Stimulated activated CD4-positive, alpha-beta T cell treated with anti-CD3 and anti-CD28 coated beads, Interleukin-1b, Interleukin-23, amount 100 ng/mL, for 1 hour (primary cell): ENCODE measurements at places on chromosomes 5 and 9.

DNA sequence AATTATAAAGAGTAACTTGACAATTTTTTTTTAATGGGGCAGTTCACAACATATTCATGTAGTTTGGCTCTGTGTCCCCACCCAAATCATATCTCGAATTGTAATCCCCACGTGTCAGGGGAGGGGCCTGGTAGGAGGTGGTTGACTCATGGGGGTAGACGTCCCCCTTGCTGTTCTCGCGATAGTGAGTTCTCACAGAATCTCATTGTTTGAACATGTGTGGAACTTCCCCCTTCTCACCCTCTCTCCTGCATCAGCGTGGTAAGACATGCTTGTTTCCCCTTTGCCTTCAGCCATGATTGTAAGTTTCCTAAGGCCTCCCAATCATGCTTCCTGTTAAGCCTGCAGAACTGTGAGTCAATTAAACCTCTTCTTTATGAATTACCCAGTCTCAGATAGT lies 40.7 kb downstream of the FBXW11 start:
- DNase-seq = no peak

DNA sequence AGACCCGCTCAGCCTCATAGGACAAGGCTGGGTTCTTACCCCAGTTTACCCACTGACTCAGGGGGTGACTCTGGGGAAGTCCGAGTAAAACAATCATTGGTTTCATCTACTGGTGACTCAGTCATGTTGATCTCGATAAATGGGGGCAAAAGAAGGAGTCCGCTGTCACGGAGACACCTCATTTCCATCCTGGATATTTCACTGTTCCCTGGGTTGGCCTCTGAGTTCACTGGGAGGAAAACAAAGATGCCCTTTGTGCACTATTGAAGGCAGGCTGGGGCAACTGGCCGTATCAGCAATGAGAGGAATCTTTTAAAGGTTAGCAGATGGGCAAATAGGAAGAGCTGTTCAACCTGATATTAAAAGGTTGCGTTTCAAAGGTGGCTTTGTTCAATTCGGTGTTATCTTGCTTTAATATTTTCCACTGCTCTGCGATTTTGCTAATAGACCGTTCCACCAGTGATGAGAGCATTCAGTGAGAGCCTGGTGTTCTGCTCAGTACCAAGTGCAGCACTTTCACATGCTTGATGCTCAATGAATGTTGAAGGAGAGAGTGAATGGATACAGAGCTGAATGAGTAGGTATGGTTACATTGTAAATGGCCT lies 110.2 kb upstream of the EGFLAM start:
- no peak for DNase-seq

- DNase-seq = no peak
Observed at GRCh38 chr5:92613546-92613945, 967.5 kb downstream of the NR2F1-AS1 start.

DNA sequence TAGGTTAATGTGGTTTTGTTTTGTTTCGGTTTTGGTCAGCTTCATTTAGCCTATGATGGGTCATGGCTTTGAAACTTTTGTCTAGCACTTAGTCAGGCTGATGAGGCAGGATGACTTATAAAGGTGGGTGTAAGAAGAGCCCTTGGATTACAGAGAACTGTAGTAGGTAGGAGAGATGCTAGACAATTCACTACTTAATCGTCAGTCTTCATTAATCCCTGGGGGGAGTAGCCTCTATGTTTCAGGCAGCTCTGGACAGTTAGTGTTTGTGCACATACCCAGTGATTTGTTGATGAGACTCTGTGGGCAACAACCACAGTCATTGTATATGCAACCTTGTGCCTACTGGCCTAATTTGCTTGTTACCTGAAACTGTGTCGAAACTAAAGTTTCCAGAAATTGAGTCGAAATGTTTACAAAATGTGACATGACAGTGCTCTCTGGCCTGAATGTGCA lies 113.3 kb downstream of the MTREX start:
- DNase-seq = no peak

DNA sequence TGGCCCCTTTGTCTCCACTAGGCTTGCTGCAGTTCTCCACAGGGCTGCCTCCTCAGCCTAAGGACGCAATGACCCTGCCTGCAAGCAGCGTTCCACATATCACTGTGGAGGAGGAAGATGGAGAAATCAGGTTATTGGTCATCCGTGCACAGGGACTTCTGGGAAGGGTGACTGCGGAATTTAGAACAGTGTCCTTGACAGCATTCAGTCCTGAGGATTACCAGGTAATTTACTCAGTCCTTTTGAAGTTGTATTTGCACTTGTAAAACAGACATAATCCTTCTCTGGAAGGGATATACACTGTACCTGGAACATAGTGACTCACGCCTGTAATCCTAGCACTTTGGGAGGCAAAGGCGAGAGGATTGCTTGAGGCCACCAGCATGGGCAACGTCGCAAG lies 116.6 kb downstream of the ADGRV1 start:
- DNase-seq = no peak

- no peak for DNase-seq
Observed at GRCh38 chr5:167029488-167029887, 1262.0 kb upstream of the WWC1 start.

DNA sequence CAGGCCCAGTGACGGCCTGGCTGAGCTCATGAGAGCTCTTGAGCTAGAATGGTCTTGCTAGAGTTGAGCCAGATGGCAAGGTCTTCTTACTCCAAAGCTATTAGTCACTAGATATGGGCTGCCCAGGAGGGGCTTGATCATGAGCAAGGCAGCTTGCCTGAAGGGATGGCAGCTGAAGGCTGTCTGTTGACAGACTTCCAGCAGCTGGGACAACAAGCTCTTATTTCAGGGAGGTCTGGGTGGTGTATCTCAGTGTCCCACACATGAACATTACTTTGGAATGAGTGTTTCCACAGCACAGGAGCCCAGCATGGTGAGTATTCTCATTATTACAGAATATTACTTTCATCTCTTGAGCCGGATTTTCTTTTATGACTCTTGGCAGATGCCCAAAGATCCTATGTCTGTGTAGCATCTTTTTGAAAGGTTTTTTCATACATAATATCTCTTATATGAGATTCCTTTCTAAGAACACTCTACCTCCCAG lies 414.1 kb downstream of the ARHGEF28 start:
- no peak for DNase-seq

GRCh38 chr9:114546851-114547250 lies 40.7 kb upstream of the ATP6V1G1 start:
- no peak for DNase-seq

DNA sequence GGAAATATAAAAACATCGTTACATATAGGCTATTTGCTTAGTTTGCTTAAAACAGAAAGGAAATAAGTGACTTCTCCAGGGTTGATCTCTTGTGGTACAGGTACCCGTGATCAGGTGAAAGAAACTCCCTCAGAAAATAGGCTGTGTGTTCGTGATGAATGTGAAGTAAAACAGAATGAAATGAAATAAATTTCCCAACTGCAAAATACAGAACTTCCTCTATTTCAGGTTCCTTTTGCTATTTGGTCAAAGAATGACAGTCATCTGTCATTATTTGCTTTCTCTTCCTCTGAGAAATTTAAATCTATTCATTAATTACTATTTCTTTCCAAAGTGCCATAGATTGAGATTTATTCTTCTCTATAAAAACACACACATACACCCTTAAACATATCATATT lies 408.1 kb downstream of the FAM170A start:
- no peak for DNase-seq

DNA sequence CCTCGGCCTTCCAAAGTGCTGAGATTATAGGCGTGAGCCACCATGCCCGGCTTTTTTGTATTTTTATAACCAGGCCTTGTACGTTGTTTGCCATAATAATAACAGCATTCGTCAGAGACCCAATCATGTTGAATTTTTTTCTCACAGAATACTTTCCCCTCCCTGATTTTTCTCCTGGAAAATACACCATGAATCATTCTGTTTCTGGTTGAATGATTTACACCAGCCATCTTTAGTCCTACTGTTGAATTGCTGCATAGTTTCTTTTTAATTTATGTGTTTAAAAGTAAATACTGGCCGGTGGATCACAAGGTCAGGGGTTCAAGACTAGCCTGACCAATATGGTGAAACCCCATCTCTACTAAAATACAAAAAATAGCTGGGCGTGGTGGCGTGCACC lies 3.5 kb downstream of the CNOT8 start:
- DNase-seq = no peak

GRCh38 chr5:36573438-36573837 lies 33.0 kb upstream of the SLC1A3 start:
- DNase-seq = no peak

DNA sequence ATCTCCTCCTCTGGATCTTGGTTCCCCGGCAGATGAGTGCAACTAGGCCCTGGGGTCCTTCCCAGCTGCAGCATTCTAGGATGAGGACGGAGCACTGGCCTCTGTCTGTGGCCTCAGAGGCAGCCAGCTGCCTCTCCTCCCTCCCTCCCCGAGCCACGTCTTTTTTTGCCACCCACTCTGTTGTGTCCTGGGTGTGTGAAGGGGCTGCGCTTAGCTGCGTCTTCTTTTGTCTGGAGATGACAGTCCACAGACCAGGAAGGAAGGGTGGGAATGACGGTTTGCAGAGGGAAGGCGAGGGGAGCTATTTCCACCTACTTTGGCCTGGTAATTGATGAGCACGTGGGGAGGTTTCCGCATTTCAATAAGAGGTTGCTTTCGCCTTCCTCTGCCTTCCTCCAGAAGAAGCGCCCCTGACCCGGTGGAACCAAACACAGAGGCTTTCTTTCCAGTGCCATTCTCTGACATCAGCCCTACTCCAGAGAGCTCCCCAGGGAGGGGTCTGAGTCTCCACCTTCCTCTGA lies 34.5 kb upstream of the GABRP start:
- DNase-seq = no peak

GRCh38 chr9:90002397-90003271 lies 397.8 kb downstream of the GADD45G start:
- DNase-seq = no peak

- no peak for DNase-seq
Observed at GRCh38 chr5:156312897-156313694, 13.9 kb upstream of the SGCD start.

DNA sequence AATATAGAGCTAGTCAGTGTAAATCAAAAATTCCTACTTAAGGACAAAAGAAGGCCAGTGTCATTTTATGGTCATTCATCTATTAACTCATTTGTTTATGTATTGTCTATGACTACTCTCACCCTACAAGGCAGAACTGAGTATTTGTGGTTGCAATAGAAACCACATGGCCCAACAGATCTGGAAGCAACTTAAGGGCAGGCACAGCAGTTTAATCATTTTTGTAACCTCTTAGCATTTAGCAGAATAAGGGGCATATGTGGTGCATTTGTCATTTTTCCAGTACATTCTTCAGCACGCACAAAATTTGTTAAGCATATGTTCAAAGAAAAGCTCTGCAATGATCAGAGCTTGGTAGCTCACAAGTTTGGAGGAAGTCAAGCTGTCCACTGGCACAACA lies 1.1 kb downstream of the FKBP15 start:
- DNase-seq = no peak

GRCh38 chr9:34887841-34888240 lies 70.2 kb upstream of the PHF24 start:
- DNase-seq = no peak

DNA sequence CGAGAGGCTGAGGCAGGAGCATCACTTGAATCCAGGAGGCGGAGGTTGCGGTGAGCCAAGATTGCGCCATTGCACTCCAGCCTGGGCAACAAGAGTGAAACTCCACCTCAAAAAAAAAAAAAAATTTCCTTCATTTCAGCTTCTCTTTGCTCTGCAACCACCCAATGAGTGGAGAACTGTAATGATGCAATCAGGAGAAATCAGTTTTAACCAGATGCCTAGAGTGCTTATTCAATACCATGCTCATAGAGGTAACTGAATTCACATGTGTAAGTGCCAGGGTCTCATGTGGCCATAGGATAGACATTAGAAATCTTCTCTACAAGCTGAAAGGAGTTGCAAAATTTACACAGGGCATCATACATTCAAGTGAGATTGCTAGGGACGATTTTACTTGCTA lies 70.6 kb downstream of the HMHB1 start:
- no peak for DNase-seq

DNA sequence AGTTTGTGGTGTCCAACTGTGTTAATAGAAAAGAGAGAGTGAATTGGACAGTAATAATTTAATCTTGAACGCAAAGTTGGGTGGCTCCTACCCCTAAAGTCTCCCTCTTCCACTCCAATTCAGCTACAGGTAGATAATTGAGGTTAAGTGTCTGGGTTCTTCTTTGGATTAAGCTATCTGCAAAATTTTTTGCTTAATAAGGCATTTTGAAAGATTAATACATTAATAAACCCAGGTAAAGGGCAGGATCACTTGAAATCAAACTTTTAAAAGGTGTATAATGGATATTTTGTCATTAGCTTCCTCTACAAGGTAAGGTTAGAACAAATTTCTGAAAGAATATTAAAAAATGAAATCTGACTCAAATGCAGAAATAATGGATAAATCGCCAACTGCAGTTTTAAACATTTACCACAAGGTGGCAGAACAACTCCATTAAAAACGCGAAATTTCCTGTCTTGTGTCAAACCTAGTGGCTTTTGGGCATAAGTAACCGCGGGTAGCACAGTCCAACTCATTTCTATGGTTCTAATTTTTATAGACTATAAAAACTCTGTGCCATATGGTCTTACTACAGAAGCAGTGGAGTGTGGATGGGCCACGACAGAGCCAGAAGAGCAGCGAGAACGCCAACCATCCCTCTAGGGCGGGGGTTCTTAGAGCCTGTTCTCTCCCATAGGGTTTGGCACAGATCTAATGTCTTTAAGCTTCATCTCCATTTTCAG lies 276.5 kb downstream of the ARHGEF28 start:
- no peak for DNase-seq

- DNase-seq = no peak
Observed at GRCh38 chr5:132475987-132476875, 14.3 kb downstream of the IRF1 start.

DNA sequence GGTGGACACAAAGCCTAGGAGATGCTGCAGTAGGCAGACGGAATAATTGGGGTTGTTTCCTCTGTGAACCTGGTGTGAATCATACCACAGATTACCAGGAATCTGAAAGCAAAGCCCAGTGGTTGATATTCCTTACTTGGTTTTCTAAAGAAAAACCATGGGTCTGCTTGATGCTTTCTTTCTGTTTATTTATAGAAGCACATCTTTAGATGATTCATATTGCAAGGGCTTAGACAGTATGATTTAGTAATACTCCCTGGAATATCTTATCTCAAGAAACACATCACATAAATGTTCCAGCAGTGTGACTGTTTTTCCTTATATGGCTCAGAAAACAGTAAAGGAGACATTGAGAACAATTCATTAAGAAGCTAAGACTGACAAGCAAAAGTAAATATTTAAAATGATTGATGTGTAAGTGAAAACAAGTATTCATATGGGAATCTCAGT lies 623.3 kb downstream of the RAB3C start:
- no peak for DNase-seq
